Kidney glomerular epithelial cell (primary cell): ENCODE measurements at places on chromosomes 7 and 10.

DNA sequence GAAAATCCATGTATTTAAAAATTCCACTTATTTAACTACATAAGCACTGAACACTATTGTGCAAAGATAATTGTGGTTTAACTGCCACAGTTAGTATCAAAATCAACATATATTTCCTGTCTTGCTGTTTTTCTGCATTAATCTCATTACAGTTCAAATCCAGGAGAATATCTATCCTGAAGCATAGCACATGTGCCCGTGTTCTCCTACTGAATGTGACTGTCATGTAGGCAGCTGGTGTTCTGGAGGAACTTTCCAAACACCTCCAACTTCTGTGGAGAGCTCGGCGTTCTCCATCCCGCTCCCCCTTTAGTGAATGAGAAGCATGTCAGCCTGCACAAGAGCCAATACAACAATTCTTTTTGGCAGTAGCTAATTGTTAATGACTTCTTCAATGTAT is 76.4 kb upstream of the IKZF1 start:
- DNase-seq: no peak

GRCh38 chr7:90119178-90119971 is 34.9 kb upstream of the STEAP1 start:
- DNase-seq: peak; percentile 14

DNA sequence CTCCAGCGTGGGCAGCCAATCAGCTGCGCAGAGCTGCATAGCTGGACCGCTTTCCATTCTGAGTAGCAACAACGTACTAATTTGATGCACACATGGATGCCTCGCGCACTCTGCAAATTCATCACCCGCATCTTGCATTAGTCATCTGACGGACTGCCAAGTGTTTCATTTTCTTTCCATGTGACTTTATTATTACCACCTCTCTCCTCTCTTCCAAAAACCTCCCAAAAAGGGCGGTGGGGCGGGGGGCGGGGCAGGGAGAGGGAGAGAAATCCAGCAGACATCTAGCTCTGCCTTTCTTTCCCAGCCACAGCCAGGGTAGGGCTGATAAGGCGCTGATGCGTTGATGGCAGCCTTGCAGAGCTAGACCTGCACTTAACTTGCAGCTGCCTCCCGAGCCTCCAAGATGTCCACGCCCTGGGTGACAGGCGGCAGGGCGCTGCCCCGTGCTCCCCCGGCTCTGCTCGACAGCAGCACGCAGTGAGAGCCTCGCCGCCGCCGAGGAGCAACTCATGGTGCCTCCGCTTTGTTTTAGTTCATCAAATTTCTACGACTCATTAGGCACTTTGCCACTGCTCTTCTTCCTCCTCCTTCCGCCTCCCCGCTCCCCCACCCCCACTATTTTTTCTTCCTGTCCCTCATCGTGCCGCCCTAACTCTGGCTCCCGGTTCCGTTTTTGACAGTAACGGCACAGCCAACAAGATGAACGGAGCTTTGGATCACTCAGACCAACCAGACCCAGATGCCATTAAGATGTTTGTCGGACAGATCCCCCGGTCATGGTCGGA is 147.3 kb downstream of the CELF2 start:
- DNase-seq: peak; percentile 46

DNA sequence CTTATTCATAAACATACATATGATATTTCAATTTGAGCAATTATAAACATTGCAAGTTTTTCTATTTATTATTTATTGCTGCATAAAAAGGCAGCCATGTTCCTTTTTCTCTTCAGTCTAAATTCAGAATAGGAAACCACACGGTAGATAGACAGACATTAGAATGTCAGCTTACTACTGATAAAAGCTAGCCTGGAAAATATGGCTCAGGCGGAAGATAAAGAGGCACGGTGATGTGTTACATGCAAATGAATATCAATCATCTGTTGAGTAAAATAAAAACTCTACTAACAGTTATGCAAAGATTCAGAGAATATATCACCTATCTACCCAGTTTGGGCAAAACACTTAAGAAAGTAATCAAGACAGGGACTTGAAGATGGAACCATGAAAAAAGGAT is 73.5 kb upstream of the PDSS1 start:
- no peak for DNase-seq

DNA sequence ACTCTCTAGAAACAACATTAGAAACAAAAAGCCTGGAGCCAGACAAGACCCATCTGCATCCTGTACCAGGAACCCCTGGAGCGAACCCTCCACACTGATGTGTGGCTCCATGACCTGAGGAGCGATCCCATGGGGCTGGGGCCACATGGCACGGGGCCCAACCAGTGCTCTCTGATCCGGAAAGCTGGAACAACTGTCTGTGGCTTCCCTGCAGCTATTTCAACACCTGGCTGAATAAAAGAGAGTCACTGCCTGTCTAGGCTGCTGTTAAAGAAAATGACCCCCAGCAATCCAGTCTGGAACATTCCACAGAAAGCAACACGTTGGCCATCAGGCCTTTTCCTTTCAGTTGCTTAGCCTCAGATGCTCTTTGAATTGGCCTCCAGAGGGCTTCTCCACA is 20.9 kb downstream of the UROS start:
- DNase-seq: no peak

- DNase-seq: no peak
Observed at GRCh38 chr10:5735119-5735518, 50.5 kb downstream of the TASOR2 start.

GRCh38 chr7:154854836-154855235 is 148.1 kb downstream of the PAXIP1 start:
- DNase-seq: no peak

GRCh38 chr7:28530175-28530802 is 118.0 kb downstream of the CREB5 start:
- DNase-seq: no peak

GRCh38 chr7:3033581-3033980 is 10.1 kb downstream of the CARD11 start:
- DNase-seq: no peak

GRCh38 chr7:12982178-12982577 is 294.7 kb downstream of the ARL4A start:
- no peak for DNase-seq

- no peak for DNase-seq
Observed at GRCh38 chr10:11184093-11184492, 166.4 kb downstream of the CELF2 start.

DNA sequence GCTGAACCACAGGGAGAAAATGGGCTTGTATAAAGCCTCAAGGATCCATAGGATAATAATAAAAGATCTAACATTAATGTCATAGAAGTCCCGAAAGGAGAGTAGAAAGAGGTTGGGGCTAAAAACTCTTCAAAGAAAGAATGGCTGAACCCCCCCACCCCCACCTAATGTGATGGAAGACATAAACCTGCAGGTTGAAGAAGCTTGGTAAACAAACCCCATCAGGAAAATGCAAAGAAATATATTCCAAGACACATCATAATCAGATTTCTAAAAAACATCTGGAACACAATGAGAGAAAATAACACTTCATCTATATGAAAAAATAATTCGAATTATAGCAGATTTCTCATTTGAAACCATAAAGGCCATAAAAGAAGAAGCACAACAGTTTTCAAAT is 105.6 kb upstream of the BAIAP2L1 start:
- DNase-seq: no peak

GRCh38 chr7:36639826-36640225 is 84.5 kb downstream of the AOAH start:
- no peak for DNase-seq
